ENCODE measurements at places on chromosomes 2 and 18. TPM values are rescaled to one million over a fixed set of nuclear protein-coding genes. Genes with fewer than 3 reads are reported as not detected.
A peak's percentile ranks its signal among the peaks of the same experiment; 100 is the strongest.

C2orf78 gene
- not detected for total RNA-seq

MC4R gene
- total RNA-seq: not detected

ABHD1 gene
- total RNA-seq: 0.39 TPM

GRCh38 chr2:207683879-207684627 lies 27.4 kb upstream of the CCNYL1 start:
- H3K4me3 ChIP-seq: no peak overlapping the region
- H3K27me3 ChIP-seq: peaks cover 7% of the 10 kb centered on the region
- H3K36me3 ChIP-seq: no peaks in the 10 kb centered on the region
- H3K4me1 ChIP-seq: peaks cover 9% of the 10 kb centered on the region

SAP130 gene
- total RNA-seq: 28.2 TPM

GRCh38 chr2:72291059-72291458 lies 143.4 kb upstream of the CYP26B1 start:
- DNase-seq: no peak
- no peaks in the 10 kb centered on the region for H3K4me1 ChIP-seq
- H3K27me3 ChIP-seq: no peaks in the 10 kb centered on the region
- no peaks in the 10 kb centered on the region for H3K36me3 ChIP-seq
- H3K27ac ChIP-seq: no peak overlapping the region
- no peak overlapping the region for H3K4me3 ChIP-seq

KCTD18 gene
- total RNA-seq: 17.4 TPM

GRCh38 chr18:62838475-62839098 lies 123.2 kb downstream of the PHLPP1 start:
- no peak for DNase-seq
- H3K4me1 ChIP-seq: peaks cover 24% of the 10 kb centered on the region
- no peak overlapping the region for H3K27ac ChIP-seq

GRCh38 chr2:151718796-151719195 lies 15.5 kb downstream of the NEB start:
- no peak for DNase-seq
- H3K27ac ChIP-seq: no peak overlapping the region
- H3K27me3 ChIP-seq: no peaks in the 10 kb centered on the region
- H3K4me3 ChIP-seq: no peak overlapping the region
- H3K4me1 ChIP-seq: no peaks in the 10 kb centered on the region

DNA sequence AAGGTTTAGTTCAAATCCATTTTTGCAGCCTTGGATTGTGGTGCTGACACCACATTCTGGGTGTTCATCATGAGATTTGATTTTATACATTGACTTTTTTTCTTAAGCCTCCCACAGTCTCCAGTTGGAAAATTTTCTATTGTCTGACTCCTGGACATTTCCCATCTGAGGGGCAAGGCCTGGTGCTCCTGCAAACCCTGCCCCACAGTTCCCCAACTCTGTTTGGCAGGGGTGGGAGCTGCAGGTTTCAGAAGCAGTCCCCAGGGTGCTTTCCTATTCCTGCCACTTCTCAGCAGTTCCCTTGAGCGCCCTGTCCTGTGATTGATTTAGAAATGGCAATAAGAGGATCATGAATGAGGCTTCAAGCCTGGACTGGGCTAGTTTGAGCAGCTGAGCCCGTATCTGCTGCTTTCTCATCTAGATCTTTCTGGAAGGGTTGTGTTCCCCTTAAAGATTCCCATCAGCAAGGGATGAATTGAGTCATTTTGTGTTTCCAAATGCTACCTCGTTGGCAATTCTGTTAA lies 77.0 kb downstream of the CIB4 start:
- H3K27me3 ChIP-seq: peaks cover 39% of the 10 kb centered on the region
- no peak overlapping the region for H3K27ac ChIP-seq
- peak; percentile 1 for DNase-seq
- no peaks in the 10 kb centered on the region for H3K36me3 ChIP-seq

GRCh38 chr2:39632876-39633275 lies 32.8 kb upstream of the TMEM178A start:
- H3K4me1 ChIP-seq: no peaks in the 10 kb centered on the region
- H3K27ac ChIP-seq: no peak overlapping the region
- H3K36me3 ChIP-seq: no peaks in the 10 kb centered on the region
- H3K4me3 ChIP-seq: no peak overlapping the region
- H3K27me3 ChIP-seq: peaks cover 6% of the 10 kb centered on the region

GRCh38 chr2:159538801-159539200 lies 77.5 kb downstream of the BAZ2B start:
- H3K4me3 ChIP-seq: no peak overlapping the region
- no peak overlapping the region for H3K27ac ChIP-seq
- no peaks in the 10 kb centered on the region for H3K27me3 ChIP-seq
- no peak for DNase-seq
- H3K4me1 ChIP-seq: no peaks in the 10 kb centered on the region

DNA sequence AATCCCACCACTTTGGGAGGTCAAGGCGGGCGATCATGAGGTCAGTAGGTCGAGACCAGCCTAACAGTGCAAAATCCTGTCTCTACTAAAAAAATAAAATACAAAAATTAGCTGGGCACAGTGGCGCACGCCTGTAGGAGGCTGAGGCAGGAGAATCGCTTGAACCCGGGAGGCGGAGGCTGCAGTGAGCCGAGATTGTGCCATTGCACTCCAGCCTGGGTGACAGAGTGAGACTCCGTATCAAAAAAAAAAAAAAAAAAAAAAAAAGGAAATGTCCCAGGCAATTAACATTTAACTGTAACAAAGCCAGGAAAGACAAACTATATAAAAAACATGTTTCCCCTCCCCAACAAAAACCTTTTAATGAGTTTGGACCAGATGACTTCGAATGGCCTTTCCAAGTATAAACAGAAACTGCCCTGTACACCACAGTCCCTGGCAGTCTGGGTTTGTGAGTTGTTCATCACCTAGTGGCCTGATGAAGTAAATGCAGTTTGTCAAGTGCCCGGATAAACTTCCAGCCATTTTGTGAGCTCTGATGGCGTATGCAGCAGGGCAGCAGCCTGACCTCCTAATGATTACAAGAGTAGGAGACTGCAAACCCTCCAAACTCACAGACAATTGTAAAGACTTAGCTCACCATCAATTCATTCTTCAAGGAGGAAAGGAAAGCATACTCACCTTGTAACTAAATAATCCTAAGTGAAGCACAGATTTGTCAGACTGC lies 16.6 kb upstream of the PCBP1 start:
- H3K4me1 ChIP-seq: peaks cover 51% of the 10 kb centered on the region
- DNase-seq: peak; percentile 73
- peak overlapping the region; percentile 94 for H3K27ac ChIP-seq
- no peaks in the 10 kb centered on the region for H3K27me3 ChIP-seq
- H3K4me3 ChIP-seq: peak overlapping the region; percentile 48
- H3K36me3 ChIP-seq: peaks cover 35% of the 10 kb centered on the region

- H3K27ac ChIP-seq: no peak overlapping the region
- no peak overlapping the region for H3K4me3 ChIP-seq
- DNase-seq: no peak
- peaks cover 67% of the 10 kb centered on the region for H3K27me3 ChIP-seq
- H3K36me3 ChIP-seq: no peaks in the 10 kb centered on the region
- peaks cover 18% of the 10 kb centered on the region for H3K4me1 ChIP-seq
Observed at GRCh38 chr2:44953499-44953883, 12.0 kb downstream of the SIX3 start.

- no peaks in the 10 kb centered on the region for H3K4me1 ChIP-seq
- DNase-seq: no peak
- no peak overlapping the region for H3K4me3 ChIP-seq
- H3K36me3 ChIP-seq: peaks cover 18% of the 10 kb centered on the region
- no peak overlapping the region for H3K27ac ChIP-seq
- H3K27me3 ChIP-seq: no peaks in the 10 kb centered on the region
Observed at GRCh38 chr2:99279969-99280695, 20.9 kb downstream of the LYG1 start.

IMPACT gene
- total RNA-seq: 15.4 TPM

CDH19 gene
- total RNA-seq: not detected

GRCh38 chr2:64424416-64424987 lies 29.5 kb upstream of the LGALSL start:
- no peak overlapping the region for H3K27ac ChIP-seq
- H3K4me3 ChIP-seq: no peak overlapping the region
- no peaks in the 10 kb centered on the region for H3K4me1 ChIP-seq
- no peaks in the 10 kb centered on the region for H3K36me3 ChIP-seq

- H3K27ac ChIP-seq: no peak overlapping the region
- no peak overlapping the region for H3K4me3 ChIP-seq
- DNase-seq: no peak
- H3K4me1 ChIP-seq: peaks cover 1% of the 10 kb centered on the region
- no peaks in the 10 kb centered on the region for H3K27me3 ChIP-seq
- peaks cover 2% of the 10 kb centered on the region for H3K36me3 ChIP-seq
Observed at GRCh38 chr2:99554238-99554637, 64.4 kb upstream of the REV1 start.

- no peak overlapping the region for H3K4me3 ChIP-seq
- peaks cover 79% of the 10 kb centered on the region for H3K27me3 ChIP-seq
- H3K27ac ChIP-seq: no peak overlapping the region
- no peaks in the 10 kb centered on the region for H3K36me3 ChIP-seq
Observed at GRCh38 chr2:176114120-176114929, 2.3 kb upstream of the HOXD10 start.

DNA sequence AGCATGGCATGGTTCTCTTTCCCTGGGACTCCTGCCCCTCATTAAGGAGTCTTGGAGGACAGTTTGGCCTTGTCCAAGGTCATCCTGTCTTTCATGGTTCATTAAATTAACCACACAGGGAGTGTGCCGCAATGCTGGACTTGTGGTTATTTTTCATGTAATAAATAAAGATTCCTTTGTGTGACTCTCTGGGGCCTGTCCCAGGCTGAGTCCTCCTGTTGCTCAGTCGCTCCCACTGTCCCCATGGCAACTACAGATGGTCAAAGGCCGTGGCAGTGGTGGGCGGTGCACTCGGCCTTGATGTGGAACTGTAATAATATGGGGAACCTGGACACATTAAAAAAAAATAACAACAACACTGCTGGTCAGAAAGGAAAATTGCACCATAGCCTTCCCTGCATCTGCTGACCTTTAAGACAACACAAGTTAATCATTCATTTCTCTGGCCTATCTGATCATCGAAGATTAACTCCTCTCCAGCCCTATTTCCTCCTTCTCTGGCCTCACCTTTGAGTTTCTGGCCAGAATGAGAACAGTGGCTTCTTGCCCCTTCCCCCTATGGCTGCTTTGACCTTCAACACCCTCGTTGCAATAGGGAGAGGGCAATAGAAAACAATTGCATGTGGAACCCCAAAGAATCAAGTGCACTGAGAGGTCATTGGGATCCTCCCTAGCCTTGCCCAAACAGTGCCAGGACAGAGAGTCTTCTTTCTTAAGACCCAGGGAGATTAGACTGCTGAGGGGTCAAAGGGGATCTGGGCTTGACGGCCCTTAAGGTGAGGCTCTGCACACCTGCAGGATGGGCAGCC lies 44.7 kb downstream of the PSD4 start:
- DNase-seq: no peak
- no peaks in the 10 kb centered on the region for H3K36me3 ChIP-seq
- no peak overlapping the region for H3K4me3 ChIP-seq
- H3K27ac ChIP-seq: no peak overlapping the region
- no peaks in the 10 kb centered on the region for H3K27me3 ChIP-seq
- H3K4me1 ChIP-seq: peaks cover 16% of the 10 kb centered on the region

- no peaks in the 10 kb centered on the region for H3K27me3 ChIP-seq
- H3K27ac ChIP-seq: peak overlapping the region; percentile 83
- DNase-seq: peak; percentile 17
- H3K36me3 ChIP-seq: peaks cover 42% of the 10 kb centered on the region
- H3K4me1 ChIP-seq: peaks cover 51% of the 10 kb centered on the region
Observed at GRCh38 chr2:63855418-63856302, 14.0 kb downstream of the UGP2 start.

- H3K36me3 ChIP-seq: no peaks in the 10 kb centered on the region
- no peaks in the 10 kb centered on the region for H3K27me3 ChIP-seq
- no peak for DNase-seq
- H3K27ac ChIP-seq: no peak overlapping the region
- no peaks in the 10 kb centered on the region for H3K4me1 ChIP-seq
Observed at GRCh38 chr2:236823041-236823629, 253.5 kb downstream of the ACKR3 start.

DNA sequence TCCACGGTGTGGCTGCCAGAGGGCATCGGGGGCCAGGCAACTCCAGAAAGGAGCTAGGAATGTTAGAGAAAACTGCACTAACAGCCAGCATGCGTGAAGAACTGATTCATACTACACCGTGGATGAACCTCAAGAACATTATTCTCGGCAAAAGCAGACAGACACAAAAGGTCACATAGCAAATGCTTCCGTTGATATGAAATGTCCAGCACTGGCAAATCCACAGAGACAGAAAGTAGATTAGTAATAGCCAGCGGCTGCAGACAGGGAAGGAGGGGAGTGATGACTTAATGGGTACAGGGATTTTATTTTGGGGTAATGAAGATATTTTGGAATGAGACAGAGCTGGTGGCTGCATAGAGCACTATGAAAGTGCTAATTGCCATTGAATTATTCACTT lies 37.4 kb downstream of the SCTR start:
- no peak overlapping the region for H3K4me3 ChIP-seq
- peaks cover 10% of the 10 kb centered on the region for H3K27me3 ChIP-seq
- no peaks in the 10 kb centered on the region for H3K36me3 ChIP-seq
- H3K4me1 ChIP-seq: no peaks in the 10 kb centered on the region
- no peak for DNase-seq

- peaks cover 2% of the 10 kb centered on the region for H3K4me1 ChIP-seq
- no peak overlapping the region for H3K4me3 ChIP-seq
- H3K27me3 ChIP-seq: no peaks in the 10 kb centered on the region
- DNase-seq: no peak
Observed at GRCh38 chr2:144151851-144152250, 368.1 kb downstream of the ZEB2 start.

GRCh38 chr2:46545015-46545839 lies 65.9 kb downstream of the TMEM247 start:
- no peak for DNase-seq
- no peaks in the 10 kb centered on the region for H3K27me3 ChIP-seq
- H3K4me3 ChIP-seq: no peak overlapping the region
- no peaks in the 10 kb centered on the region for H3K36me3 ChIP-seq

GRCh38 chr2:43004879-43005244 lies 212.5 kb upstream of the HAAO start:
- no peak for DNase-seq
- H3K36me3 ChIP-seq: no peaks in the 10 kb centered on the region
- no peaks in the 10 kb centered on the region for H3K27me3 ChIP-seq
- no peaks in the 10 kb centered on the region for H3K4me1 ChIP-seq
- peak overlapping the region; percentile 23 for H3K27ac ChIP-seq

DNA sequence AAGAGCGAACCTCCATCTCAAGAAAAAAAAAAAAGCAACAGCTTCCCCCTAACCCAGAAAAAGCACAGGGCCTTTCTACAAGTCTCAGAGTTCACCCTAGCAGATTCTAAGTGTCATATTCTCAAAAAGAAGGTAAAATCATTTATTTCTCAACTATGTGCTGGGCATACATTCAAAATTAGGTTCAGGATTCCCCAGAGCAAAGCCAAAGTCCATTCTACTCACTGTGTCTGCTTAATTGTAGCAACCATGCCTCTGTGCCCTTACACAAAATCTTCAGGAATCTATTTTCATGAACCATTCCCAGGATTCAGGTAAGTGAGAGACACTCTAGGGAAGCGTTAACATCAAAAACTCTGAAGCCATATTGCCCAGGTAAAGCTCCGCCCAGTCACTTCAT lies 40.0 kb downstream of the CPO start:
- H3K4me1 ChIP-seq: peaks cover 8% of the 10 kb centered on the region
- H3K27ac ChIP-seq: no peak overlapping the region
- DNase-seq: no peak
- no peaks in the 10 kb centered on the region for H3K27me3 ChIP-seq

CABLES1 gene
- total RNA-seq: 3.8 TPM

ORC2 gene
- total RNA-seq: 80.5 TPM

GRCh38 chr2:11872247-11872947 lies 126.0 kb downstream of the LPIN1 start:
- H3K27me3 ChIP-seq: peaks cover 3% of the 10 kb centered on the region
- peaks cover 12% of the 10 kb centered on the region for H3K4me1 ChIP-seq
- no peak overlapping the region for H3K27ac ChIP-seq
- H3K36me3 ChIP-seq: no peaks in the 10 kb centered on the region
- no peak overlapping the region for H3K4me3 ChIP-seq
